Adipocyte (in vitro differentiated cells): ENCODE measurements at places on chromosomes 16 and 17.

DNA sequence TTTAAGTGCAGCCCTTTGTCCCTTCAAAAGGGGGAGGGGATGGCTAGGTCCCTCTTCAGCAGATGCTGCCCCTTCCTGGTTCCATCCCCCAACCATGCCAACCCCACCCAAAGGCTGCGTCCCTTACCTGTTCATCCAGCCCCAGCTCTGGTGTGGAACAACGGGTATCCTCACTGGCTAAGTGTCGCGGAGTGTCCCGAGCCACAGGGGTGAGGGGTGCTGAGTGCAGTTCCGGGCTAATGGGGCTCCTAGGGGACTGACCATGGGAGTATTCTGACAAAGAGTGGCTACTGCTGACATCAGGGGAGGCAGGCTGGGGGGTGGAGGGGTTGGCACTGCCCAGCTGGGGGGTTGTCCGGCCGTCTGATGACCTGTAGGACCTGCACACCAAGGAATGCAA is 32.9 kb downstream of the STH start:
- DNase-seq: no peak

- DNase-seq: no peak
These were observed 2.3 kb upstream of the MPP2 start for GRCh38 chr17:43909537-43910231.

DNA sequence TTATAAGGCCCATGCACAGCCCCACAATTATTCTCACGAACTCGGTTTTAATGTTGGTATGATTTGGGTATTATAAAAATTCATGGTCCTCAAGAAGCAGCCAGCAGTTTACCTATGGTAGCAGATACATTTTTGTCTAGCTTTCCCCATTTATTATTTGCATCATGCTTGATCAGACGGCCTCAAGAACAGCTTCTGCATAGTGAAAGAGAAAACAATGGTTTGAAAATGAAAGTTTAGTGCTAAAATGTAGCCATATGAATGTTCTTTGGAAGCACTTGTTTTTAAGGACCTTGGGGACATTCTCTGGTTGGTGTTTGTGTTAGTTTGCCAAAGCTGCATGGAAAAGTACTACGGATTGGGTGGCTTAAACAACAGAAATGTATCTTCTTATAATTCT is 72.4 kb upstream of the CPHXL start:
- no peak for DNase-seq

DNA sequence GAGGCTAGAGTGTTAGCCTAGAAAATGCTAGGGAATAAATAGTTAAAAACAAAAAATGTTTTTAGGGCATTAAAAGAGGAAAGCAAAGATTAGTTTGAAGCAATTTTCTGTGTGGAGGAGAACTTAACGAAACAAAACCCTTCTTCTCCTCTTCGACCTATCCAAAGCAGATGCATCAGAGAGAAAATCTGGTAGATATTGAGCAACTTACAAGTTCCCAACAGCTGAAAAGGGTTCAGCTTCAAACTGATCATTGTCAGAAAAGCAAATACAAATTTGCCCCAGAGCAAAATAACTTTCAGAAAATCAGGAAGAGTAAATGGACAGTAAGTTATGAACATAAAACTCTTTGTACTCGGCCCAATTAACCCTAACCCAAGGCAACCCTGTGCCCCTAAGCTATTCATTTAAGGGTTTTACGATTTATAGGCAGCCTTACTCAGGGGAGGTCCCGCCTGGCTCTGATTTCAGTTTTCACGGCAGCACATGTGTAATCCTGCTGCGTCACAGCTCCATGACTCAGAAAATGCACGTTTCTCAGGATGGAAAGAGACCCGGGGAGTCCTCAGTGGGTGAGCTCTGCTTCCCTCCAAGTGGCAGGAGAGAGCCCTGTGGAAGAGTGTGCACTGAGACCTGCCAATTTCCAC is 405.7 kb upstream of the SALL1 start:
- DNase-seq: peak; percentile 94

DNA sequence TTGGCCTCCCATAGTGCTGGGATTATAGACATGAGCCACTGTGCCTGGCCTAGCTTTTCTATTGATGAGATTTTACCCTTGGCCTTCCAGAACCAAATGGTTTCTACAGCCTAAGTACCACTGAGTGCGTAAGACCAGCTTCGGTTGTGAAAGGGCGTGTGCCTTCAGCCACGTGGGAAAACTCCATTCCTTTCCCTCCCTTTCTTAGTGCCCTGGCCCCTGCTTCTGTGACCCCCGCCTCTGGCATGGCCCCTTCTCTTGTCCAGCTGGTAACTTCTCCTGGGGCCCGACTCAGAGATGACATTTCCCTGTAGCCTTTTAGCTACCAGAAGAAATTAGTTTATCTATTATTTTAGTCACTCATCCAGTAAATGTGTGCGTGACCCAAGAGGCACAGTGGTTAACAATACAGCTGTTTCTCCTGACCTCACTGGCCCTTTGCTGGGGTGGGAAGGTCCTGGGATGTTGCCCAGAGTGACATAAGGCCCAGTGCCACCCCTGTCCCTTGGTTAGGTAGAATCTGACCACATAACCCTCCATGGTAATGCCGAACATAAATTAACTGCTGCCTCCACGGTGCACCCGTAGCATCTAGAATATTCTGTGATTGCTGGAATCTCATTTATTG is 97.3 kb downstream of the PLCG2 start:
- DNase-seq: no peak

DNA sequence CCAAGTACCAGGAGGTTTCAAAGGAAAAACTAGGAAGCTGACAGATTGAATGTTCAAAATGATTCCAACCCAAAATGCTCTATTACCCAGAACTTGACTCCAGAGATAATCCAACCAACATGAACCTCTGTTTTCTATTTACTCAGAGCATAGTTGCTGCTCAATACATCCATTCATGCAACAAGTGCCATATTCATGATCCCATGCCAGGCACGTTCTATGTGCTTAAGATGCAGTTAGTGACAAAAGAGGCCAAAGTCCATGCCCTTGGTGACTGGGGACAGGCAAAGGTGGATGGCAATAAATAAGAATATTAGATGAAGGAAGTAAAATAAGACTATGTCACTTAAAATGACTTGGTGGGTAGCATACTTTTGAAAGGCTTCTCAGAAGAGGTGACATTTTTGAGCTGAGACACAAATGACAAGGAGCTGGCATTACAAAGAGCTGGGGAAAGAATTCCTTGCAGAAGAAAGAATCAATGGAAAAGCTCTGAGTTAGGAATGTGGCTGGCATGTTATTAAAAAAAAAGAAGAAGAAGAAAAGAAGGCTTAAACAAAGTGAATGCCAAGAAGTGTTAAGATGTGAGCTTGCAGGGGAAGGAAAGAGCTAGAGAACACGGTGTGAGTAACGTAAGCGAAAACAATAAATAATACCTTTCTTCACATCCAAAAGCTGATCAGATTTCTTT is 34.5 kb downstream of the TOX3 start:
- DNase-seq: no peak

- no peak for DNase-seq
These were observed 42.0 kb upstream of the MMD start for GRCh38 chr17:55463600-55463999.

- DNase-seq: no peak
These were observed 179.5 kb downstream of the PHKB start for GRCh38 chr16:47640661-47641060.

DNA sequence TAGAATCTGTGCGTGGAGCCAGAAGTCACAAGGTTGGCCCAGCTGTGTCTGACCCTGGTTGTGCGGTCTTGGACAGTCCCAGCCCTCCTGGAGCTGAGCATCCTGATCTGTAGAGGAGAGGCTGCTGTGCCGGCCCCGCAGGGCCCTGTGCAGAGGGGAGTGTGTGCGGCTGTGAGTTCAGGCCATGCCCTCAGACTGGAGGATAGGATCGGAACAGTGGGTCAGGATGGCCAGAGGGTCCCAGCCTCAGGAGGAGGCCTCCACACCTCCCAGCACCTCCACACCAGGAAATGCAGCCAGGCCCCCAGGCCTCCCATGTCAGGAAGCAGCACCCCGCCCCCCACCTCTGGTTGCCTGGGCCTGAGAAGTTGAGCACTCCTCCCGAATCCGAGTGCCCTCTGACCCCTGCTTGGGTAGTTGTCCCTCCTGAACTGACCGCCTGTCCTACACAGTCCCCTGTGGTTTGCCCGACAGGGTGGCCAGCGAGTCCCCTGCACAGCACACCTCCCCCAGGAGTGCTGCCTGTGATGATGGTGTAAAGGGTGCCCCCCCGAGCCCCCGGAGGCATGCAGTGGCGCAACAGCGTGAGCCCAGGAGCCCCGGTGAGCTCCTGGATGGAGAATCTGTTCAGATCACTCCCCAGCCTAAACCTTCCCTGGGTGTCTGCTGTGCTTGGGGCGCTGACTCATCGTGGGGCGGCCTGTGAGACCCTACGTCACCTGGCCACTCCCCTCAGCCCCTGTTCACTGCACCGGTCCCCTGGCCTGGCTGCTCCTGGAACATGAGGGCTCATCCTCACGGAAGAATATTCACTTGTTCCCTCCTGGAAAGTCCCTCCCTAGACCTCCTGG is 285.2 kb downstream of the SEC14L1 start:
- no peak for DNase-seq

GRCh38 chr17:55446581-55447205 is 25.1 kb upstream of the MMD start:
- DNase-seq: no peak

- DNase-seq: no peak
These were observed 27.1 kb downstream of the USP10 start for GRCh38 chr16:84726669-84727467.

GRCh38 chr17:27433521-27433920 is 22.7 kb upstream of the KSR1 start:
- DNase-seq: no peak
